Type B pancreatic cell (in vitro differentiated cells): ENCODE measurements at places on chromosomes 7 and 10. TPM values are rescaled to one million over a fixed set of nuclear protein-coding genes. Genes with fewer than 3 reads are reported as not detected.
A peak's percentile ranks its signal among the peaks of the same experiment; 100 is the strongest.

Gene UNCX
- total RNA-seq: 0.48 TPM in 1 of 2 replicates, not detected in the other

Gene ECHDC3
- 4.0 and 6.1 TPM in 2 replicates for total RNA-seq

Gene HGF
- 0.98 and 4.9 TPM in 2 replicates for total RNA-seq

Gene CYP3A7
- total RNA-seq: 0.46 and 2.3 TPM in 2 replicates

Gene SAMD9L
- 1.8 and 2.7 TPM in 2 replicates for total RNA-seq

Gene PARD3
- 52.3 and 54.1 TPM in 2 replicates for total RNA-seq

Gene BAMBI
- 36.9 and 57.3 TPM in 2 replicates for total RNA-seq

Gene TRIM50
- total RNA-seq: 0.76 and 4.6 TPM in 2 replicates

Gene ETV1
- 15.4 and 35.6 TPM in 2 replicates for total RNA-seq

Gene GSDME
- total RNA-seq: 5.6 and 10.8 TPM in 2 replicates

Gene TMEM270
- 0.57 TPM in 1 of 2 replicates, not detected in the other for total RNA-seq

Gene NEUROG3
- 0.51 and 0.93 TPM in 2 replicates for total RNA-seq

Gene MPP7
- total RNA-seq: 11.8 and 27.7 TPM in 2 replicates

GRCh38 chr7:25037325-25037724 lies 57.3 kb upstream of the OSBPL3 start:
- no peak for DNase-seq

DNA sequence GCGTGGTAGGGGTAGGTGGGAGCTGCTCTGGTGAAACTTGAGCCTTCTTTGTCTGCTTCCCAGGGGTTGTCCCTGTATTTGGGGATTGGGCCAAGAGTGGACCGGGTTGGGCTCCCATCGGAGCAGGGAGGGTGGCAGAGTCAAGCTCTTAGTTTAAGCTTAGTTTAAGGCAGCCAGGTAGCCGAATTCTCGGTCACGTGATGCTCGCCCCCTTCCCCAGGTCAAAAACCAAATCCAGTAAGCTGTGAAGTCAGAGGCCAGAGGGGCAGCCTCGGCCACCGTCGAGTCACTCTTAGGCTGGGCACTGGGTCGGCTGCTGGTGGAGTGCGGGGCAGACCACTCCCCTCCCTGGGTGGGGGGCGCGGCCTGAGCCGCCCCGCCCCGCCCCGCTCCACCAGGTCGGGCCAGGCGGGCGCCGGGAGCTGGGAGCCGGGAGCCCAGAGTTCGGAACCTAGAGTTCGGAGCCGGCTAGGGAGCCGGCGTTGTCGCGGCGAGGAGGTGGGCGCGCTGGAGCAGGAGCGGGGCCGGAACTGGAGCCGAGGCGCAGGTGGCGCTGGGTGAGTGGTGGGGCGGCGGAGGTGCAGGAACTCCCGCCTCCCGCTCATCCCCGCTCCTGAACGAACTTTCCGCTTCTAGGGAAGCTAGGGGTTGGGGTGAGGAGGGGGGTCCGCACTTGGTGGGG lies 2.8 kb upstream of the LZTS2 start:
- DNase-seq: no peak

GRCh38 chr10:94137747-94138146 lies 144.0 kb downstream of the PLCE1 start:
- no peak for DNase-seq

- DNase-seq: peak; percentile 76
These were observed 804 bp downstream of the FRAT1 start for GRCh38 chr10:97319671-97320479.

DNA sequence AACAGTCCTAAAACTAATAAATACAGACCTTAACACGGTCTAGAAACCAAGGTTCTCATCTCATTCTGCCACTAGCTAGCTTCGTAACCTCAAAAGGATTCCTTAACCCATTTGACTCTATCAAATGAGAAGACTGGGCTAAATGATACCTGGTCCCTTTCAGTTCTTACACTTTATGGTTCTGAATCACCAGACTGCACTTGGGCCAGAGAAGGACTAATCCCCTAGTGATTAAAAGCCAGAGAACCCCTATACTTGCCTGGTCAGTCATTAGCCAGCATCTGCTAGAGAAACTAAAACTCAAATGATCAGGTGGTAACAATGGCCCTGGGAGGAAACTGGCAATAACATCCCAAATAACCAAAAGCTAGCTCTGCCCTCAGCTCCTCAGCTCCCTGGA lies 16.8 kb downstream of the TMEM243 start:
- no peak for DNase-seq

GRCh38 chr10:88091490-88092061 lies 228.2 kb downstream of the PTEN start:
- no peak for DNase-seq

DNA sequence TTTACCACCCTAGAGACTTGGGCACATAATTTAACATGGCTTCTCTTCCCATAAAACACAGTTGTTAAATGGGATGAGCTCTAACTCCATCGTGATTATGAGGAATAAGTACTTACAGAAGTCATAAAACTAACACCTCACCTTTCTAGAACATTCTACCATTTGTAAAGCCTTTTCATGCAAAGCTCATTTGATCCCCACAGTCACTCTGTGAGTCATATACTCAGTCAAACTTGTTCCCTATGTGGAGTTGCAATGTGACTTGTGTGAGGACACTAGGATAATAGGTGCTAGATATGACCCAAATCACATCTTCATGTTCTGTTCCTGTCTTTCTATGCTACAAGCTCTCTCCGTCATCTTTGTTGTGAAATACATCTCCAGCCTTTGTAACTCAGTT lies 371.7 kb downstream of the WDR11 start:
- no peak for DNase-seq

GRCh38 chr10:44774676-44775401 lies 136.3 kb upstream of the TMEM72 start:
- no peak for DNase-seq

DNA sequence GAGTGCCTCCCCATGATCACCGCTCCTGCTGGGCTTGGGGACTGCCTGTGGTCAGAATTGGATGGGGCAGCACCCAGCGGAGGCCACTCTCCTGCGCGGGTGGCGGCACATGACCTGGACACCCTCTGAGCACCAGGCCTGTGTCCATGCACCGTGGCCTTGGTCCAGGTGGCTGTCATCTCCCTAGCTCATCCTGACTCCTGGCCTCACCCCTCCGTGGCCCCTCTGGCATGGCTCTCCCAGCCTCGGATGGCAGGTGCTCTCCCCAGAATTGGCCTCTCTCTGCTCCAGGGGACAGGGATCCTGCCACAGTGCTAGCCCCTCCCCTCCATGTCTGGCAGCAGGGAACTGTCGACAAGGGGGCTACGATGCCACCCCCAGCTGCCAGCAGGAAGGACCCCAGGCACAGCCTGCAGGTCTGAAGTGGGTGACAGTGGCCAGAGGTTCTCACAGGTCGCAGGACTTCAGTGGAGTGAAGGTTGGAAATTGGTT lies 37.2 kb upstream of the BTBD16 start:
- DNase-seq: no peak

GRCh38 chr7:106895246-106895864 lies 30.3 kb downstream of the PIK3CG start:
- no peak for DNase-seq

DNA sequence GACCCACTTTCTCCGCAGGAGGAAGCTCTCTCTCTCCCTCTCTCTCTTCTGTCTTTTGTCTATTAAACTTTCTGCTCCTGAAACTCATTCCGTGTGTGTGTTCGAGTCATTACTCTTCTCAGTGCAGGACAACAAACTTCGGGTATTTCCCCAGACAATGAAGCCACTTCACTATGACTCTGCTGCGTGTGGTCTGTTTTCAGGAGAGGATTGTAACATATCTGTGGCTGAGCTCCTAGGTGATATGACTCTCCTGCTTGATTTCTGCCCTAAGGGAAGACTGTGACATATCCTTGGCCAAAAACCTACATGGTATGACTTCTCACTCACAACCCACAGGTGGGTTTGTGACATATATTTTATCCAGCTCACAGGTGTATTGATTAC lies 39.9 kb upstream of the ZNF107 start:
- no peak for DNase-seq

- no peak for DNase-seq
These were observed 69.0 kb downstream of the ADD3 start for GRCh38 chr10:110076559-110077318.

GRCh38 chr10:58791137-58791536 lies 278.5 kb downstream of the BICC1 start:
- no peak for DNase-seq

DNA sequence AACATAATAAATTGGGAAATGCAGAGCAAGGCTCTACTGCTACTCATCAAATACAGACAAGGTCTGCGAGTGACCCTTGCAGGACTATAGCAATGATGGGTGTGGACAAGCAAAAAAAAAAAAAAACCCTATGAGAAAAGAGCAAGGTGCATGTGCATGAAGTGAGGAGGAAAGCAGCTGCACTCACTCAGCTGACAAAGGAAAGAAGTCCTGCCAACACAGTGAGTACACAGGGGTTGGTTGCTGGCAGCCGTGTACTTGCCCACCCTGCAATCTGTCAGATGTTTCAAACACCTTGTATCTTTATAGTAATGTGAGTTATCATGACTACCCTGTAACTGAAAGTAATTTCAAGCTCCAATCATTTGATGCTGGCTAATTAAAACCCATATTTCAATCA lies 20.5 kb downstream of the CHCHD3 start:
- DNase-seq: no peak

- DNase-seq: peak; percentile 18
These were observed 129.8 kb upstream of the GPR26 start for GRCh38 chr10:123536176-123536845.

- no peak for DNase-seq
These were observed 25.1 kb downstream of the AP5Z1 start for GRCh38 chr7:4800487-4800886.

DNA sequence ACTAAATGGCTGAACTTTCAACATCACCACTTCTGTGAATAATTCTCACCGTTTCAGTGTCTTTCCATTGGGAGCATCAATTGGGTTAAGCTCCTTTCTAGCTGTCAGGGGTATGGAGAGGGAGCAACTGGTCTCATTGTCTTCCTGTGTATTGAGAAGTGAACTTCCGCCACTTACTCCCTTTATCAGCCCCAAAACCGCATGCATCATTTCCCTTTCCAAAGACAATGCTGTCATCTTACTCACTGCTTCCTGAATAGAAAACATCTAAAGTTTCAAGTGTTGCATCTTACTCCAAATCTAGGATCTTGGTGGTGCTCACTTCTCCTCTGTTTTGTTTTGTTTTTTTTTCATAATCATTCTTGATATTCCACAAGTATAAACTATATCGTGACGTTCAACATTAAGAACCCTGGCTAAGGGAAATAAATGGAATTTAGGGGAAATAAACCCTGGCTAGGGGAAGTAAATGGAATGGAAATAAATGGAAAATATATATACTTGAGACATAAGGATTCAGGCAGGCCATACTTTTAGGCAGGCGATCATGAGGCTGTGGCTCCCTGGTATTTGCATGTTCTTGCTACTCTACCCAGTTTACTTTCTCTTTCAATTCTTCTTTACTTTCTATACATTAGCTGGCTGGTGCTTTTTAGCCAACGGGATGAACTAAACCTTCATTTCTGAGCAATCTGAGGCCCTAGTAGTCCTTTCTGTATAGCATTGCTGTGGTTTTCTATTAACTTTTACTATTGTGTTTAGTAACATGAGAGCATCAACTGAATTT lies 371.9 kb downstream of the BMPER start:
- no peak for DNase-seq

GRCh38 chr7:141335164-141335563 lies 216.0 kb upstream of the AGK start:
- DNase-seq: no peak

DNA sequence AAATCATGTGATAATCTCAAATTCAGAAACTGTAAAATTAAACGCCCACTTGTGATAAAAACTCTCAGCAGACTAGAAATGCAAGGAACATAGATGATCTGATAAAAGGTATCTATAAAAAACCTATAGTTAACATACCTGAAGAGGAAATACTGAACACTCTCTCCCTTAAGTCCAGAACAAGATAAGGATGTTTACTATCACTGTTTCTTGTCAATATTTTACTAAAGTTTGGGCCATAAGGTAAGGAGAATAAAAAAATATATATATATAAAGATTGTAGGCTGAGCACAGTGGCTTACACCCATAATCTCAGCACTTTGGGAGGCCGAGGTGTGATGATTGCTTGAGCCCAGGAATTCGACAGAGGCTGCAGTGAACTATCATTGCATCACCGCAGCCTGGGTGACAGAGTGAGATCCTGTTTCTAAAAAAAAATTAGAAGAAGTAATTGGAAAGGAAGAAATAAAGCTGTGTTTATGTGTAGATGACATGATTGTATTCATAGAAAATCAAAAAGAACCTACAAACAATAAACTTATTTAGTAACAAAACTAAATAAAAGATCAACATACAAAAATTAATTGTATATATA lies 28.4 kb downstream of the MPLKIP start:
- DNase-seq: no peak

GRCh38 chr7:112721366-112721765 lies 68.8 kb downstream of the TMEM168 start:
- no peak for DNase-seq

DNA sequence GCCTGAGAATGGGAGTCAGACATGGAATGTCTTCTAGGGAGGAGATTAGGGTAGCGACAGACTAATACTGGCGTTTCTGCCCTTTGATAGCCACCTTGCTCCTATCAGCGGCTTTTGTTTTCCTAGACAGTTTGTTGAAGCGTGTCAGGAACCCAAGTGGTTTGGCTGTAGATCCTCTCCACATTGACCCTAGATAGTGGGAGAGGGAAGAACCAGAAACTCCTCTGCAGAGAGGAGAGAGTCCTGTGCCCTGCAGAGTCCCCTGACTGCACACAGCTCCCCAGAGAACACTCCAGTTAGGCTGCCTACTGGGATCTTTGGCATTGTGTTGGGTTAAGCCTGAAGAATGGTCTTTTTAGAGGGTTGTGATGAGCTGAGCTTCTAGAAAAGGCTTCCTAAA lies 2.4 kb downstream of the MEPCE start:
- DNase-seq: no peak

DNA sequence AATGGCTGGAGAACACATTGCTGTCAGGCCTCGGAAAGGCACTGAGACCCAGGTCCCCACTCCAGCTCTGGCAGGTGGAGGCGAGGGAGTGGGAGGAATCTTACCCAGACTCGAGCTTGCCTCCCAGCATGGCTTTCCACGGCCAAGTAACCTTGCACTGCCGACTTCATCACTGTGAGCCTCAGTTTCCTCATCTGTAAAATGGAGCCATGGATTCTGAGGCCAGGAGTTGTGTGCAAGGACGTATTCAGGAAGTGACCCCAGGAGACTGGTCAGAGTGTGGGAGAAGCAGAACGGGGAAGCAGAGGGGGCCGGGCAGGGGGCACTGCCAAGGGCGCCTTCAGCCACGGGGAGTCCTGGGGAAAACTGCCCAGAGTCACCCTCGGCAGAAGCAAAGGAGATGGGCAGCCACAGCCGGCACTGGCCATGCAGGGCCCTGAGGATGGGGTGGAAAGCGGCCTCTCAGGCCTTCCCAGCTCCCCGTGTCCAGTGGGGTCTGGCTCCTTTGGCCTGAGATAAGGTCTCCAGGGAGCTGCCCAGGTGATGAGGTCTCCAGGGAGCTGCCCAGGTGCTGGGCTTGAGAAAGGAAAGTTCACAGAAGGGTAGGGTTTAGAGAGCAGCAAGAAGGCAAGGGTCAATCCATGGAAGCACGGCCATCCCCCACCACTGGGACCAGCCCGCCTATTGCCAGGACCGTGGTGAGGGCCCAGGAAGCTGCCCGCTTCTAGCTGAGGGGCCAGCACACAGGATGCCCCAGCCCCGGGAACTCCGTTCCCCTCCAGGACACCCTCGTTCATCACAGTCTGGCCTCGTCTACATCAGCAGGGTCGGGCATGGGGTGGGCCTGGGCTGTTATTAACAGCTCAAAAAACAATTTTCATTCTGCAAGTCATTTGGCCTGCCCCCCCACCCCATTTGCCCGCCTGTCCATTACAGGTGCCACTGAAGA lies 34.3 kb upstream of the EN2 start:
- no peak for DNase-seq
